ENCODE measurements at places on chromosomes 4 and X.
A peak's percentile ranks its signal among the peaks of the same experiment; 100 is the strongest.

GRCh38 chrX:151346931-151347543 is 50.0 kb upstream of the VMA21 start:
- no peak for DNase-seq

- DNase-seq = peak; percentile 9
These were observed 93.7 kb upstream of the TRPC3 start for GRCh38 chr4:122045533-122045932.

GRCh38 chr4:76725039-76725438 is 172.9 kb downstream of the SOWAHB start:
- no peak for DNase-seq

DNA sequence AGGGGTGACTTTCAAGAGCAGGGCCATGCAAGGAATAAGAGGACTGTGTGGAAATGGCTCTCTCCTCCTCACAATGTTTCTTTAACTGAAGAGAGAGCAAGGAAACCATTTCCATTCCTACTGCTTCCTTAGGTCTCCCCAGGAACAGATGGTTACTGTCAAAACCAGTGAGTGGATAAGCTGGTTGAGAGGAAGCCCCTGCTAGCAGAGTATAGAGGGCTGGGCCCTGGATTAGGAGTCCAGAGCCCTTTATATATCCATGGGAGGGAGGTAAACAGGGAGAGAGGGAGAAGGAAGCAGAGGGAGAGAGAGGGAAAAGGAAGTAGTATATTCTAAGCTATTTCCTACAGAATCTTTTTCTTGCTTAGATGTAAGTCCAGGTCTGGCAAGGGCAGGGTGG is 43.8 kb upstream of the LAS1L start:
- no peak for DNase-seq

DNA sequence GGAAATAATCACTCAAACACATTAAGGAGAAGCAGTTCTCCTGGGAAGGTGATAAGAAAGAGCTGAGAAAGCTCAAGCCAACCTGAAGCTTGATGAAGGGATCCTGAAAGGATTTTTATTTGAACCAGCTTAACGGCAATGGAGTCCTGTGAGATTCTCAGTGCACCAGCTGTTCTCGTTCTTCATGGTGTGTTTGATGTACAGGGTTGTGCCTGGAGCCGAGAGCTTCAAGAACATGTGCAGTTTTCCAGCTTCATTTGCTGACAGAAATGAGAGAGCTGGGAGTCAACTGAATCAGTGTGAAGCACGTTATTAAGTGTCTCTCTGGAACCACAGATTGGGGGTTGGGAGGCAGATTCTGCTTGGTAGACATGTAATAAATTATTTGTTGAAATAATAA is 115.7 kb downstream of the ANKRD50 start:
- no peak for DNase-seq

DNA sequence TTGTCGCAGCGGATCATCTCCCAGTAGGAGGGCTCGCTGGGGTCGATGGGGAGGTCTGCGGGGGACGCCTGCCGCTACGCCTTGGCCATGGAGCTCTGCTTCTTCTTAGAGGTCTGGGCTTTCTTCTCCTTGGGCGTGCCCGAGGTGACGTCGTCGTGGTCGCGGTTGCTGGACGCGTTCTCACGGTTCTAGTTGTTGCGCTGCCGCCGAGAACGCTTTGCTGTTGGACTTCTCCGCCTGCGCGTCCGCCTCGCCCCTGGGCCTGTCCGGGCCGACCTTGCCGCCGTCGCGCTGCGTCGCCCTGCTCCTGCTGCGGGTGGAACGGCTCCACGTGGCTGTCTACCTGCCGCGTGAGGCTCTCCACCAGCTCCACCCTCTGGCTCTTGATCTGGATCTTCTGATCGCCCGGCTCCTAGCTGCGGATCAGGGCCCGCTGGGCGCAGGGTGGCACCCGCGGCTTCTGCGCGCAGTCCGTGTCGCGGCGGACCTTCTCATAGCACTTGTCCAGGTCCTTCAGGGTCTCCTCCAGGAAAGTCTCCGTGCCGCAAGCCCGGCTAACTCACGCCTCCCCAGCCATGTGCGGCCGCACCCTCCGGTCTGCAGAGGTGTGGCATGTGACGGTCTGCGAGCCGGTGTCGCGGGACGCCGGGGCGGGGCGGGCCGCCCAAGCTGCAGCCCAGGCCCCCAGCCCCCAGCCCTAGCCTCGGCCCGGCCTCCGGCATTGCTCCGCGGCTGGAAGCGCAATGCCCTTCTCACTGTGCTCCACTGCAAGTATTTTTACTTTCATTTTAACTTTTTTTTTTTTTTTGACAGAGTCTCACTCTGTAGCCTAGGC is 40.5 kb upstream of the OGT start:
- peak; percentile 2 for DNase-seq

- no peak for DNase-seq
These were observed 796 bp upstream of the MED14 start for GRCh38 chrX:40736170-40736505.

- no peak for DNase-seq
These were observed 3.9 kb downstream of the HCFC1 start for GRCh38 chrX:153967536-153968224.

GRCh38 chr4:110184791-110185155 is 13.6 kb downstream of the ELOVL6 start:
- DNase-seq = no peak

DNA sequence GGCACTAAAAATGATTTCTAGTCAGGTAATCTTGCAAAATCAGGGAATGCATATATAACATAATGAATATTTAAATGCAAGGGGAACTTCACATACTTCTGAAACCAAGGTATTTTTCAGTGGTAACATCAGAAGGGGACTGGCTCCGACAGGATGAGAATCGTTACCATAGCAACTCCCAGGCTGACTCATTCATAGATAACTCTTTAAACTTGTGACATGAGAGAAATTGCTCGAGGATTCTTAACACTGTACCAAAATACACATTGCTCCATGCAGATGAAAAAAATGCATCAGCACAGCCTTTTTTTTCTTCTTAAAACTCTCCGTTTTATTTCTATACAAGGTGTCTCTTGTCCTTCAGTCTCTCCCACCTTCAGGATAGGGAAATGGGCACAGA is 114.3 kb downstream of the GABRB1 start:
- peak; percentile 61 for DNase-seq

DNA sequence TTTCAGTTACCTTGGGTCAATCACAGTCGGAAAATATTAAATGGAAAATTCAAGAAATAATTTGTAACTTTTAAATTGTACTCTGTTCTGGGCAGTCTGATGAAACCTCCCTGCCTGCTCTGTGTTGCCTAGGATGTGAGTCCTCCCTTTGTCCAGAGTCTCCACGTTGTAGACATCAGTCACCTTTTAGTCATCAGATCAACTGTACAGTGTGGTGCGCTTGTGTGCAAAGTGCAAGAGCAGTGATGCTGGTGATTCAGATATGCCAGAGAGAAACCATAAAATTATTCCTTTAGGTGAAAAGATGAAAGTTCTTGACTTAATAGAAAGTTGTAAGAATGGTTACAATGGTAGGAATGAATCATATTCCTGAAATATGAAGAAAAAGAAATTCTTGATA is 1.4 kb downstream of the SPATA4 start:
- DNase-seq = no peak

DNA sequence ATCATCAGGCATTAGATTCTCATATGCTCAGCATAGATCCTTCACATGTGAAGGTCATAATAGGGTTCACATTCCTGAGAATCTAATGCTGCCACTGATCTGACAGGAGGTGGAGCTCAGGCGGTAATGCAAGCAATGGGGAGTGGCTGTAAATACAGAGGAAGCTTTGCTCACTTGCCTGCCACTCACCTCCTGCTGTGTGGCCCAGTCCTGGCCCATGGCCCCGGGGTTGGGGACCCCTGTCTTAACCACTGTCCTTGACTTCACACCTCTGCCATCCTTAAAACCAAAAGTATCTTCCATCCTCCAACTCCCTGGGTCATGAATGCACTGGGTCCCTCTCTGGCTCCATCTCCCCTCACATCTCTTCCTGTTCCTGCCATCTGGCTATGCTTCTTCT is 129.1 kb downstream of the HMX1 start:
- no peak for DNase-seq

- DNase-seq = no peak
These were observed 780.2 kb downstream of the FAM133A start for GRCh38 chrX:94454159-94454558.

DNA sequence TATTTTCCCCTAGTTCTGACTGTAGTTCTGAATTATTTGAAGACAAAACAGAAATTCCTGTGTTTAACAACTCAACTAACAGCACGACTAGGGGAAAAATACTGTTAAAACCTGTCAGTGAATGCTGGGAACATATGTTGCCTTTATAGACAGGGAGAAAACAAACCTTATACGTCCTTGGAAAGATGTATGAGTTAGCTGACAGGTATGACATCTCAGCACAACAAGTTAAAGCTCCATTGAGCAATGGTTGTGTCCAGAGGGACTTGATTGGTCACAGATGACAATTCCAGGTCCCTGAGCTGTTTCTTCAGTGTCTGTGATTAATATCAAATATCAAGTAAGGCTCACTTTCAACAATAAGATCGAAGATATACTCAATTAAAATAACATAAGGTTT is 58.2 kb upstream of the DDIT4L start:
- no peak for DNase-seq

DNA sequence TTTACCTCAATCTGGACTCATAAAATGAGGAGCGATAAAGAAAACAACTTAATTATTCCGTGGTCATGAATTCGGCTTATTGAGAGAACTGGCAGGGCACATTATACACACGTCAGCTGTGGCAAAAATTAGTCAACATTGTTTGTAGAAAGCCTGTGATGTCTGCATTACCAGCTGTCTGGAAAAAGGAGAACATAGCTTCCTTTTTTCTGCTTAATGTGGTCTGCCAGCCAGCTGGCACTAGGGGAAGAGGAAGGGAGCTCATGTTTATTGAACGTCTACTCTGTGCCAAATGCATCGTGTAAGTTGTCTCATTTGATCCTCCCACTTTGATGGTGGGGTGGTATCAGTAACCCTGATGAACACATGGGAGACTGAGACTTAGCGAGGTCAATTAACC is 367.6 kb downstream of the ARHGAP24 start:
- DNase-seq = peak; percentile 43

- DNase-seq = no peak
These were observed 402.4 kb upstream of the NDST4 start for GRCh38 chr4:115515772-115516171.

DNA sequence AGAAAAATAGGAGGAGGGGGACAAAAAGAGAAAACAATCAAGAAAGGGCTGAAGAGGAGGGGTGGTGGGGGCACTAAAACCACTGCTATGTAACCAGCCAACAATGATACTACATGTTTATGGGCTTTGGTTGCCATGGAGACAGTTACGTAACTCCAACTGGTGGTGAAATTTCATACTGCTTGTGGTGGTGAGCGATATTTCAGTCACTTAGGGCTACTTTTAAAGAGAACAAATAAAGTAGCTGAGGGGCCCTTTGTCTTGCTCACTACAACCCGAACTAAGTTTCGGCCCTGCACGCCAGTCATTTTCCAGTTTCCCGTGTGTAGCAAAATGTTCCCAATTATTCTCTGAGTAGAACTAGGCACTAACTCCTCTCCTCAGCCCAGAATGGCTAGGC is 275.2 kb upstream of the EDA2R start:
- DNase-seq = peak; percentile 9

- DNase-seq = peak; percentile 68
These were observed 37.3 kb upstream of the RASL11B start for GRCh38 chr4:52824603-52825459.

DNA sequence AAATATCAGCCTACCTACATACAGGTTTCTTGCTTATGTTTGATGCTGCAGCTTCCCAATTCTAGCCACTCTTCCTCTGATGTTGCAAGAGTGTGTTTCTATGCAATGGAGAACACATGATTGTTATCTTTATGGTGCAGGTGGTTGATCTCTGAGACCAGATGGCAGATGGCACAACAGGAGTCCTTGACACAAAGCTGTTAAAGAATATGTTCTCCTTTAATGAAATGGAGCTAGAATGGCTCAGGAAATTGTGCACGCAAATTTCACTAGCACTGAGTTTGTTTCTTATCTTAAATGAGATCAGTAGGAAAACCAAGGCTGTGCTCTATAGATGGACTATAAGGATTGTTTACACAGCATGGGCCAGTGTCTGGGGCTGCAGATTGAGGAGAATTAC is 29.9 kb upstream of the TTC29 start:
- DNase-seq = no peak

DNA sequence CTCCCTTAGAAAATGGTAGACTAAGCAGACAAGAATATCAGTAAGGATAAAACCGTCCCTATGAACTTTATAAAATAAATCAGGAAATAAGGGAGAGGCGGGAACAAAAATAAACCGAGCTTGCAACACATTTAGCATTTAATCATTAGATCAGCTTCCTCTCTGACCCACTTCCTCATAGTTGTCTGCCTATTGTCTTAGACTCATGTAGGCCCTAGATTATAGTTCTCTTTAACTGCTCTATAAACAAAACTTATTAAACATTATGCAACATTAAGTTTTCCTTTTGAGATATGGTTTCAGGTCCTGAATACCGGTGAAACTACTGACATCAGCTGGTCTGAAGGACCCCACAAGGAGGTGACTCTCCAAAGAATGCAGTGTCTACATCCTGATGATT is 15.8 kb upstream of the SRD5A3 start:
- DNase-seq = no peak

GRCh38 chrX:71997320-71997719 is 86.7 kb downstream of the NHSL2 start:
- no peak for DNase-seq

DNA sequence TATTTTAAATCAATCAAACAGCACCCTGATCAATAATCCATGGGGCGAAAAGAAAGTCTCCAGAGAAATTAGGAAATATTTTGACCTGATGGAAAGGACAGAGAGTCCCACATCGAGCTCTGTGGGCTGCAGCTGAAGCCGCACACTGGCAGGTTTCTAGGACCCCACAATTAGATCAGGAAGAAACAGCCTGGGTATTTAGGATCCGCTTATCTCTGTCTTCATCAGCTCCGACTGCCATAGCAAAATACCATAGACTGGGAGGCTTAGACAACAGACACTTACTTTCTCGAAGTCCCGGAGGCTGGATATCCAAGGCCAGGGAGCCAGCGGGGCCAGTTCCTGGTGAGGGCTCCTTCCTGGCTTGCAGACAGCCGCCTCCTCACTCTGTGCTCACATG is 36.4 kb downstream of the CCNQ start:
- DNase-seq = no peak

GRCh38 chr4:37634180-37634579 is 52.0 kb downstream of the RELL1 start:
- no peak for DNase-seq

- DNase-seq = no peak
These were observed 30.3 kb downstream of the XG start for GRCh38 chrX:2782171-2782570.

DNA sequence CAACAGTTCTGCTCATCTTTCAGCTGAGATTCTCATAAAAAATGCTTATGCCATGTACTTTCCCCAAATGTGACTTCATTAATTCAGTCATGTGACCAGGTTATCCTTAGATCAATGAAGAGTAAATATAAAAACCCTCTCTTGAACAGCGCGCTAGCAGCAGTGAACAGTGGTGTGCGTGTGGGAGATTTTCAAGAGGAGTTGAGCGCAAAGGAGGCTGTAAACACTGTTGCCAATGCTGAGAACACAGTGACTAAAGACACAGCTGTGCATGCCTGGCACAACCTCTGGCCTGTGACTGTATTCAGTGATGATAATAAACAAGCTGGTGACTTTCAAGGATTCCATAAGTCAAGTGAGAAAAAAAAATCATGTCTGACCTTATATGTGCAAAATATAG is 25.1 kb downstream of the MSX1 start:
- no peak for DNase-seq

GRCh38 chr4:112645541-112646329 is 8.8 kb downstream of the LARP7 start:
- DNase-seq = no peak

GRCh38 chr4:148064451-148064850 is 332.6 kb downstream of the ARHGAP10 start:
- no peak for DNase-seq

GRCh38 chrX:103584596-103584995 is 719 bp upstream of the TCEAL4 start:
- no peak for DNase-seq

Data from umbilical cord (tissue), 2 donors.